ENCODE measurements at places on chromosomes 5 and 9. TPM values are rescaled to one million over a fixed set of nuclear protein-coding genes. Genes with fewer than 3 reads are reported as not detected.

Gene CDKN2A
- 17.5 TPM for total RNA-seq

Gene CCL28
- under 0.01 TPM for total RNA-seq

Gene CCDC183
- not detected for total RNA-seq

Gene NTRK2
- under 0.01 TPM for total RNA-seq

Gene DIPK1B
- total RNA-seq = 3.4 TPM

Gene DRD1
- total RNA-seq = 0.18 TPM

Gene ECM2
- total RNA-seq = 0.36 TPM

DNA sequence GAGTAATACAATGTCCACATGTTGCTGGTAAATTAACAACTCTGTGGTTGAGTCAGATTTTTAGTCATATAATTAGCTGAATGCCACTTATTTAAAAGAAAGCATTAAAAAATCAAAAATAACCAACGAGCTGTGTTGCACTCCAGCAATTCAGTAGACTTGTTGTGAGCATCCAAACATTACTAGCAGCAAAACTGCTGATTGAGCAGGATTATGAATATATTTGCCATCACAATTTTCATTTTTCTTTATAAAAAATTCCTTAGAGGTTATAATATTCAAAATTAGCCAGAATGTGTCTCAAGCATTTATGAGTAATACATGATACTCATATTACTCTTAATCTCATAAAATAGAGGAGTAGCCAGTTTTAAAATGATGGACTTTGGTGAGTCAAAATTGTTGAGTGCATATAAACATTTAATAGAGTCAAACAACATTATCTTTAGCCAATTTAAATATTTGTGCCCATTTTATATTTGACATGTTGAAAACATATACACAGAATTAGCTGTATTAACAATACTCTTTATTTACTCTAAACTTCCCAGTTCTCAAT is 44.0 kb downstream of the ST8SIA4 start:
- DNase-seq = no peak

- no peak for DNase-seq
Measured at GRCh38 chr5:167777746-167778145, 513.7 kb upstream of the WWC1 start.

DNA sequence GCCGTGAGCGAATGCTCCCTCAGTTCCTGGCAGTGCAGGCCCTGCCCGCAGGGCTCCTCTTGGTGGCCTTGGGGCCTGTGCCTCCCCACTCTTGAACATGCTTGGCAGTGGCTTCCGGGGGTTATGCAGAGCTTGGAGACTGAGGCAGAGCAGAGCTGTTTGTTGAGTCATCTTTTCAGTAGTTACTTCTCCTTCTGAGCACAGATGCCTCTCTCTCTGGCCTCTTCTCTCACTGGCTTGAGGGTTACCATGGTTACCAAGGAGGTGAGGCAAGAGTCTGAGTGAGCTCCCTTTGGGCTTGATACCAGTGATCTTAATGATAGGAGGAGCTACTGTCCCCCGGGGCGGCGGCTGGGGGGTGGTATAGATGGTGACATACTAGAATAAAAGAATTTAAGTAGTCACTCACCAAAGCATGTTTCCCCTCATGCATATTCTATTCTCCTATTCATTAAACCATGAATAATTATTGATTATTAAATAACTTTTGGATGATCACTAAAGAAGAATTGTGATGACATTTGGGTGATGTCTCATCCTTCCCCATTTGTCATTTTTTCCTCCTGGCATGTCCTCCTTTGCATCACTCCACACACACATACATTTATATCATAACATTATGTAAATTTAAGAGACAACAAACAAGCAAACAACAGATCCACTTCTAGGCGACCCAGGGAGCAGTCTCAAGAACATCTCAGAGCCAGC is 111.1 kb downstream of the ARHGAP26 start:
- DNase-seq = peak; percentile 91

DNA sequence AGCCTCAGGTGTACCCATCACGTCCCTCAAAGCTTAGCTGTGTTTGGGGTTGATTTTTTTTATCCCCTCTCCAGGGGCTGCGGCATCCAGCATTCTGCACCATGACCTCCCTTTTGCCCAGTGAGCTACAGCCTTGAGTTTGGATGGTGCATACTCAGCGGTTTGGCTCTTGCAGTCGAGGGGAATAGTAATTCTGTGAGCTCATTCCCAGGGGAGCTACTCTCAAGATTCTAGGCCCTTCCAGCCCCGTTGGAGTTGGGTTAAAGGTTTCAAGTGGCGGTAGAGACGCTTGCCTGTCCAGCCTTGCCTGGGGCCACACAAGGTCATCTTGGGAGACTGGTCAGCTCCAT is 102.2 kb upstream of the SPRY4 start:
- no peak for DNase-seq

GRCh38 chr5:149141957-149142851 is 911 bp downstream of the ABLIM3 start:
- DNase-seq = peak; percentile 44
